ENCODE measurements at places on chromosomes 2 and 18.

GRCh38 chr2:235043762-235044500 is 92.1 kb downstream of the SH3BP4 start:
- DNase-seq, result no peak

DNA sequence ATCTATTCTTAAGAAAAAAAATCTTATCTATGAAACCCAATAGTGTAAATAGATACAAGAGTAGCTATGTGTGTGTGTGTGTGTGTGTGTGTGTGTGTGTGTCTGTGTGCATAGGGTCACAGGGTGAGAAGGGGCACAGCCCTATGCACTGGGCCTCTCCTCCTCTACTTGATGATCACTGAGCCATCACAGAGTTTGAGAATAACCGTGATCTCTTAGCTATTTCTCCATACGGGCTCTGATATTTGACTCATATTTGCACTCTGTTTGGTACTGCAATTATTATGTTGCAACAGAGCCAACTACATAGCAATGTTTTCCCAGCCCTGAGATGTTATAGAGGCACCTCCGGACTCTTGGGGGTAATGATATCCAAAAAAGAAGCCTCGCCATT is 28.8 kb upstream of the SLC40A1 start:
- DNase-seq, result no peak

DNA sequence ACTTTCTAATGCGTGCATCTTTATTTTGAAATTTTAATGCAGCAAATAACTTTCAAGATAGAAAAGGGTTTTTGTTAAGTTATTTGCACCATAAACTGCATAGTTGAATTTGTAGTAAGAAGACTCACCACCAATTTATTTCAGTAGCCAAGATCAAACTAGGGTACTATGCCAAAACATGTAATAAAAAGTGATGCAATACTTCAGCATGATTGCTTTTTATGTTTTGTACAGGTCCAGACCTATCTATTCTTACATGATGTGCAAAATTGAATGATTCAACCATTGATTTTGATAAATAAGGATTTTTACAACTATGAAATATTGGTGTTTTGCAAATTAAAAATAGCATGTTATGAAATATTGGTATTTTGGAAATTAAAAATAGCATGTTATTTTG is 26.7 kb downstream of the AGPS start:
- no peak for DNase-seq

DNA sequence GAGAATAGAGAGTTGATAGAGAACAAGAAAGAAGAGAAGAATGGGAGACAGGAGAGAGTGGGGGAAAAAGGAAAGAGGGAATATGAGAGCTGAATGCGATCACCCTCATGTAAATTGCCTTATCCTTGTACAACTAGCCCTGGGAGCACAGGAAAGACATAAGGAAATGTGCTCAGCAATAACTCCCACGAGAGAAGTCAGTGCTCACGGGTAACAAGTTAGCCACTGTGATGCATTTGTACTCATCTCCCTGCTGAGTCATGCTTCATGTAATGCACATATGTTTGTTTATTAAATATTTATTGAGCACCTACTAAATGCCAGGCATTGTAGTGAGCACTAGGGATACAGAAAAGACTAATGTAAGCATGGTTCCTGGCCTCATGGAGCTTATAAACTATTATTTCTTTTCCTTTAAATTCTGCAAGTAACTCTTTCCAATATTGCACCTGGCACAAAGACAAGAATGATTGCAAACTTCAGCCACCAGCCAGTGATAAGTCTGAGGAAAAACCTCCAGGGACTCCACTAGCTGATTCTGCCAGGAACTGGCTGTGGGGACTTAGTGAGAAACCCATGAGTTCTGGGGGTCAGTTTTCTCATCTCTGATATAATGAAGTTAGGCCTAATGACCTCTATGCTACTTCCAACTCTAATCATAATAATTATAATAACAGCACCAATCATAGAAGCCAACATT is 124.1 kb downstream of the LNPK start:
- no peak for DNase-seq

GRCh38 chr2:78351208-78351607 is 674.3 kb upstream of the REG3G start:
- DNase-seq, result no peak

DNA sequence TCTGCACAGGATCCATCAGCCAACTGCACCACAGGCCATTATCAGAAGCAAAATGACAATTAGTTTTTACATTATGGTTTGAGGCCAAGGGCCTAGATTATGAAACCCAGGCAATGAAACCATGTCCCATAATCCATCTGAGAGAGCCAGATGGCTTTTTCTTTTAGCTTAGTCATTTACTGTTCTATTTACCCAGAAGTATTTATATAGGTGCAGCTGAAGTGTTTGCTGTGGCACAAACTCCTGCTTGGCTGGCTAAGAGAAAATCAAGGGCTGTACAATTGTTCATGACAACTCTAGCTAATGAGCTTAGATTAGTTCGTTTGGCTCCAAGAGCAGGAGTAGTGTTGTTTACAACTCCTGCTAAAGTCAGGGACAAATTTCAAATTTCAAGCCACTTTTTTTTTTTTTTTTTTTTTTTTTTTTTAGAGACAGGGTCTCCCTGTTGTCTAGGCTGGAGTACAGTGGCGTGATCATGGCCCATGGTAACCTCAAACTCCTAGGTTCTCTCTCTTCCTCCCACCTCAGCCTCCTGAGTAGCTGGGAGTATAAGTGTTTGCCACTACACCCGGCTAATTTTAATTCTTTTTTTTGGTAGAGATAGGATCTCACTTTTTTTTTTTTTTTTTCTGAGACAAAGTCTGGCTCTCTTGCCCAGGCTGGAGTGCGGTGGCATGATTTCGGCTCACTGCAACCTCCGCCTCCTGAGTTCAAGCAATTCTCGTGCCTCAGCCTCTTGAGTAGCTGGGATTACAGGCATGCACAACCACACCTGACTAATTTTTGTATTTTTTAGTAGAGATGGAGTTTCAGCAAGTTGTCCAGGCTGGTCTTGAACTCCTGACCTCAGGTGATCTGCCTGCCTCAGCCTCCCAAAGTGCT is 18.4 kb upstream of the REV1 start:
- no peak for DNase-seq

DNA sequence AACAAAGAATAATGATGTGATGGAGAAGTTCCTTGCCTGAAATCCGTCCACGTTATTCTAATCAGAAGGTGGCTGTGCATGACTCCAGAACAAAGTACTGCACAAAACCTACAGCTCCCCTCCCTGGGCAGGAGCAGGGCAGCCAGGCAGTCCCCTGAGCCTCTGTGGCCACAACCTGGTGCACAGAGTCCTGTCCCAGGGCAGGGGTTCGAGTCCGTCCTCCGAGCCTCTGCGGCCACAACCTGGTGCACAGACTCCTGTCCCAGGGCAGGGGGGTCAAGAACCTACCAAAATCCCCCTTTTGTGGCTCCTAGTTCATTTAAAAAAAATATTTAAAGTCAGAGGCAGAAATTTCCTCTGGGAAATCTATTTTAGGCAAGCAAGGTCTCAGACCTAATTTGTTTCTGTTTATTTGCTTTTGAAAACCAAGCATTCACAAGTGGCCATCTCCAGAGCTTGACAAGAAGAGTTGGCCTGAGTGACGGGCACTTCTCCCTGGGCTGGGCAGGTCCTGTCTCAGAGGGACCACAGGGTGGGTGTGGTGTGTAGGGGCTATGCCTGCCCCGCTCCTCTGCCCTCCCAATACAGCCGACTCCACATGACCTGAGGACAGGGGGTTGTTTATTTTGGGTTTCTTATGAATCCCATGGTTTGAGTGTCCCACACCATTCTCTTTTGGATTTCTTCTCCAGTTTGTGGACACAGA is 255.9 kb upstream of the PXDN start:
- no peak for DNase-seq

DNA sequence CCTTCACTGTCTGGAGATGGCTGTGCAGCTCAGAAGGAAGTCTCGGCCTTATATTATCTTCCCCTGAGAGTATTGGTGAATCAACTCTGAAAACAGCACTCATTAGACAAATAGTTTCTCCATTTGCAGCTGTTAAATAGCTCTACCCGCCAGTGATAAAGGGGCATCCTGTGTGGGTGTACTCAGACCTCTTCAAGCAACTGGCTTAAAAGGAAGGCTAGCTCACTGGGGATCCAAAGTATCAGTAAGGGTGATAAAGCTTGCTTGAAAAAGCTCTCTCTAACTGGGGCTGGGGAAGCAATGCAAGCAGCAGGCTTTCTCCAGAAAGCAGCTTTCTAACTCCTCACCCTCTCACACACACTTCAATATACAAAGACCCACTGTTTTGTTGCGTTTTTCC is 64.9 kb upstream of the PSMD14 start:
- no peak for DNase-seq

DNA sequence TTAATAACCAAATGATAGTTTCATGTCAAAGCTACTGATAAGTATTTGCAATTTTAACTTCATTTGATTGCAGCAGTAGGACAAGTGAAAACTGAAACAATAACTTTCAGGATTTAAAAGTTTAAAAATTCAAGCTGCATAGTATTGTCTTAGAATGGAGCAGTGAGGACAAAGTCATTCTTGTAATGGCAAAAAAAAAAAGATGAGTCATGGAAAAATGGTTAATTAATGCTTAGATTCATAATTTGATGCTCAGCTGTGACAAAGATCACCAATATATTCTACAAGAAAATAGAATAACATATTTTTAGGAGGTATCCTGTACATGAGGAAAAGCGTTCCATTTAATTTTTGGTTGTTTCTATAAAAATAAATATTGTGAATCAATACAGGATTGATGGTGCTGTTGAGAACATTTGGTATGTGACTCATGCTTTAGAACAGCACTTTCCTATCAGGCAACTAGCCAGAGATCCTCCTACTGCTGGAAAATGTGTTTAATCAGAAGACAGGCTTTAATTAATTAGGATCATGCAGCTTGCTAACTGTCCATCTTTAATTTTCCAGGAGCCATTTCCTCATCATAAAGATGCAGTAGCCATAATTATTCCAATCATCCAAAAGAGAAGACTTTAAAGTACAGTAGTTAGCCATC is 239.0 kb upstream of the MMADHC start:
- no peak for DNase-seq

GRCh38 chr2:103159018-103159417 is 397.2 kb downstream of the TMEM182 start:
- no peak for DNase-seq

GRCh38 chr2:237122214-237122666 is 36.6 kb downstream of the COPS8 start:
- DNase-seq, result no peak

GRCh38 chr18:28123401-28124030 is 53.4 kb downstream of the CDH2 start:
- DNase-seq, result no peak

DNA sequence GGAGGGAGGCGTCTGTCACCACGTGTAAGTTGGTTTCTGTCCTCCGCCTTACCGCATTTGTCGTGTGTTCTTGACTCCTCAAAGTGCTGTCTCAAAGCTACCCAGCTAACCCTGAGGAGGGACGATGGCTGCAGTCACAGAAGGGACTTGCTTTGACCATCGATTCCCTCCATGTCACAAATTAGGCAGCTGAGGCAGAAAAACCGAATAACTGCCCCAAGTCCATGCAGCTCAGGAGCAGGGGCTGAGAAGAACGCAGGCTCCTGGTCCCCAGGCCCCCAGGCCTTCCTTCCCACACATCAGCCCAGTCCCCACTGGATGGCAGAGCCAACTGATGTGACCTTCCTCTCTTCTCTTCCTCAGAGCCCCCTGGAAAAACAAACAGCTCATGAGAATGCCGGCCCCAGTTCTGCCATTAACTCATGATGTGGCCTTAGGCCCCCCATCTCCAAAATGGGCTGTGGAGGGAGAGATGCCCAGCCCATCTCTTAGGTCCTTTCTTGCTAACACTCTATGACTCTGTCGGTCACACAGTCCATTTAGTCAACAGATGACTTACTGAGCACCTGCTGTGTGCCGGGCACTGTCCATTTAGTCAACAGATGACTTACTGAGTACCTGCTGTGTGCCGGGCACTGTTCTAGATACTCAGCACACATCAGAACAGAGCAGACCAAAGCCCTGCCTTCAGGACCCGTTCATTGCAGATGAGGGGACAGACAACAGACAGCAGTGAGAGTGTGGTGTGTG is 19.6 kb downstream of the MTERF4 start:
- DNase-seq, result no peak

DNA sequence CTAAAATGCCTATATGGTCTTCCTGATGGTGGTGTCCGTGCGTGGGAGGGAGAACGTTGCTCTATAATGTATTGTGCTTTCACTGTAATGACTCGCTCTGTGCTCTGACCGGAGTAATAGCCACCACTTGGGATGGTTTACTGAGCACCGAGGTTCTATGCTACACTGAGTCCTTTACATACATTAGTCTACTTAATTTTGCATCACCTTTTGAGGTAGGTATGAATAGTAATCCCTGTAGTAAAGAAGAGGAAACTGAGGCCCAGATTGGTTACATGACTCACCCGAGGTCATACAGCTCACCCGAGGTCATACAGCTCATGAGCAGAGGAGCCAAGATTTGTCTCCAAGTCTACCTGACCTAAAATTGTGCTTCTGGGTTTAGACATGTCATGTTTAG is 79.5 kb downstream of the ARMC9 start:
- DNase-seq, result no peak

DNA sequence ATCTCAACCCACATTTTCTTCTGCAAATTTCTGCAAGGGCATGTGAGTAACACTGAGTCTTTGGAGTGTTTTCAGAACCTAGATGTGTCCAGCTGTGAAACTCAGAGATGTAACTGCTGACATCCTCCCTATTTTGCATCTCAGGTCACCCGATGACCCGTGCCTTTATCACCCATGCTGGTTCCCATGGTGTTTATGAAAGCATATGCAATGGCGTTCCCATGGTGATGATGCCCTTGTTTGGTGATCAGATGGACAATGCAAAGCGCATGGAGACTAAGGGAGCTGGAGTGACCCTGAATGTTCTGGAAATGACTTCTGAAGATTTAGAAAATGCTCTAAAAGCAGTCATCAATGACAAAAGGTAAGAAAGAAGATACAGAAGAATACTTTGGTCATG is 8.0 kb downstream of the UGT1A1 start:
- DNase-seq, result no peak

DNA sequence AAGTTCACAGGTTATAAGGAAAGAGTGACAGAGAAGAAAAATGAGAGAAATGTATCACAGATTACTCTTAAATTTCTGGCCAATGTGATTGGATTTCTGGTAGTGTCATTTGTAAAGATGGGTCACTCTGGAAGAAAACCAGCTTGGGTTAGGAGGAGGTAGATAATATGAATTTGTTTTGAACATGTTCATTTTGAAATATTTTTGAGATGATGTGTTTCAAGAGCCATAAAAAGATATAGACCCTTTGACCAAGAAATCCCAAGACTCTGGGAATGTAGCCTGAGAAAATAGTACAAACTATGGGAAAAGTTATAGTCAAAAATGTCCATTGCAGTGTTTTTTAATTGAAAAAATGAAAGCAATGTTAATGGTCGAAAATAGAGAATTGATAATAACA is 70.7 kb downstream of the CALCRL start:
- no peak for DNase-seq

- DNase-seq, result no peak
Observed at GRCh38 chr2:39839261-39839848, 60.3 kb upstream of the THUMPD2 start.

DNA sequence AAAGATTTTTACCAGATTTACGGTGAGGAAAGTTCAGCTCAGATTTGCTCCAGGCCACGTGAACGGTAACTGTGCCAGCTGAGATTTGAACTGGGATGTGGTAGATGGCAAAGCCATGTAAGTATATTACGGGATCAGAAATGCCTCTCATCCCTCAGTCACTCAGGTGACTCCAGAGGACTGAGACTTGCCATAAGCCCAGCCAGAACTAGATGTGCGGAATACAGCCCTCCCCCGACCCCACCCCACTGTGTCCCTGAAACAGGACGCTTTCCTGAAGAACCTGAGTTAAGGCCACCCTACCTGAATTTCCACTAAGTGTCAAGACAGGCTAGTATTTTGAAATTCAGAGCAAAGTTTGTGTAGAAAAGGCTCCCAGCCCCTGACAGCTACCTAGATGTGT is 1.3 kb upstream of the FHL2 start:
- DNase-seq, result no peak

GRCh38 chr18:62282188-62282629 is 42.9 kb upstream of the TNFRSF11A start:
- DNase-seq, result no peak

Data from activated naive CD4-positive, alpha-beta T cell (primary cell).